ENCODE measurements at places on chromosomes 3 and 15. TPM values are rescaled to one million over a fixed set of nuclear protein-coding genes. Genes with fewer than 3 reads are reported as not detected.

The IQCB1 gene
- total RNA-seq: 13.9 TPM

DNA sequence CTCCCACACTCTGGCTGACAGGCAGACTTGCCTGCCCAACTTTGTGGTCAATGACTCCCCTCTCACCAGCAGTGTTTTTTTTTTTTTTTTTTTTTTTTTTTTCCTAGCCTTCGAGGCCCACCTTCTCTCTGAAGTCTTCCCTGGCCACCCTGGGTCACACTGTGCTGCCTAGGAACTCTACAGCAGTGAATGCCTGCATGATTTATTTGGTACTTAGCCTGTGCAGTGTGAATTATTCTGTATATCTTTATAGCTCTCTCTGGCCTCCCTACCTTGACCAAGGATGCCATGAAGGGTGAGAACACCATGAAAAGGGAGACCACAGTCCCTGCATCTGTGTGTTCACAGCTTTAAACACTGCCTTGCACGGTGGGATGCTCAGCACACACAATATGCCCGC lies 141.6 kb downstream of the CLSTN2 start:
- no peak for DNase-seq

The TMCO5A gene
- total RNA-seq: not detected

The PLXNA1 gene
- 86.1 TPM for total RNA-seq

The NR2E3 gene
- total RNA-seq: not detected

The CLDN1 gene
- 0.32 TPM for total RNA-seq

The EMC7 gene
- 52.6 TPM for total RNA-seq

GRCh38 chr15:38130205-38130567 lies 122.5 kb upstream of the SPRED1 start:
- peak; percentile 67 for DNase-seq

- peak; percentile 13 for DNase-seq
Observed at GRCh38 chr3:4943549-4943948, 35.7 kb upstream of the BHLHE40 start.

GRCh38 chr3:46349484-46350261 lies 4.2 kb upstream of the CCR2 start:
- DNase-seq: no peak

- DNase-seq: peak; percentile 44
Observed at GRCh38 chr3:193620650-193621049, 27.6 kb downstream of the OPA1 start.

GRCh38 chr15:87369269-87369668 lies 887.3 kb downstream of the NTRK3 start:
- peak; percentile 89 for DNase-seq

- DNase-seq: peak; percentile 65
Observed at GRCh38 chr3:16548721-16549120, 35.2 kb upstream of the RFTN1 start.

GRCh38 chr3:126364731-126365301 lies 7.6 kb upstream of the KLF15 start:
- no peak for DNase-seq

DNA sequence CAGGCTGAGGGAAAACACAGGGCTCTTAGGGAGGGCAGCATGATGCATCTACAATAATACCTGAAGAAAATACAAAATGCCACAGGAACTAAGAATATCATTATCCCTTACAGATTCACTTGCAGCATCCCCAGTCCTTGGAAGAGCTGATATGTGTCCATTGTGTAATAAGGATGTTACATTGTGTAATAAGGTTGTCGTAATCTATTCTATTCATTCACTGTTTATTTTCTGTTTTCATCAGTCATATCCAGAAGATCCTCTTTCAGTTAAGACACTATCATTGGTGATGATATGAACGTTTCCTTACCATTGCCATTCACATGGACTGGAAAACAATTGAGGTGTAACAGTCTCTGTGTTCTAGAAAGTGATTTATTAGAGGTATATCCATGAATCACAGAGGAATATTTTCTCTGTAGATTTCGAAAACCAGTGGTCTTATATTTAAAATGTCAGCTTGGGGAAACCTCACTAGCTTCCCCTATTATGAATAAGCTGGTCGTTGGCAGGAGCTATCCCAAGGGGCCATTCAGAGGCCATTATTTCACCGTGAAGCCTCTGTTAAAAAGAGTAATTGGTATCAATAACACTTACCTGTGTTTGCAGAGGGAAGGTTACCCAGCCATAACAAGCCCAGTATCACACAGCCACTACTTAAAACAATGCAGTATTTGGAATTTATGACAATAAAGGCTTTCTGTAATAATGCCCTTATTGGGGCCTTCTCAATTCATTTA lies 241.1 kb downstream of the ZNF385D start:
- DNase-seq: peak; percentile 18

- no peak for DNase-seq
Observed at GRCh38 chr3:10377148-10377725, 56.3 kb upstream of the SEC13 start.

DNA sequence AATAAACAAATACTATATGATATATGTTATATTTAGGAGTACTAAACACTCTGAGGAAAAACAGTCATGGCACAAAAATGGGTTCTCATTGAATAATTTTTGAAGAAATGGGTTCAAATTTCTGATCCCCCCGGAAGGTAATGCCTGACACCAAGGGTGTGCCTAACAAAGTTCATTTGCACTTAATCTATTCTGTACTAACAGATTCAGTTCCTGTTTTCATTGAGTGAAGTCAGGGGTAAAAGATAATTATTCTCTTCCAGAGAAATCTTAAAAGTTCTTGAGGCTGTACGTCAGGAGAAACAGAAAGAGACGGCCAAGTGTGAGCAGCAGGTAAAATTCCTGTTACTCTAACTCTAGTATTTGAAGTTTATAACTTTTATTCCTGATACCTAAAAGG lies 34.5 kb upstream of the TMEM42 start:
- DNase-seq: no peak

The CAPN3 gene
- 8.6 TPM for total RNA-seq
